ENCODE measurements at places on chromosomes 3 and 15.
A peak's percentile ranks its signal among the peaks of the same experiment; 100 is the strongest.

DNA sequence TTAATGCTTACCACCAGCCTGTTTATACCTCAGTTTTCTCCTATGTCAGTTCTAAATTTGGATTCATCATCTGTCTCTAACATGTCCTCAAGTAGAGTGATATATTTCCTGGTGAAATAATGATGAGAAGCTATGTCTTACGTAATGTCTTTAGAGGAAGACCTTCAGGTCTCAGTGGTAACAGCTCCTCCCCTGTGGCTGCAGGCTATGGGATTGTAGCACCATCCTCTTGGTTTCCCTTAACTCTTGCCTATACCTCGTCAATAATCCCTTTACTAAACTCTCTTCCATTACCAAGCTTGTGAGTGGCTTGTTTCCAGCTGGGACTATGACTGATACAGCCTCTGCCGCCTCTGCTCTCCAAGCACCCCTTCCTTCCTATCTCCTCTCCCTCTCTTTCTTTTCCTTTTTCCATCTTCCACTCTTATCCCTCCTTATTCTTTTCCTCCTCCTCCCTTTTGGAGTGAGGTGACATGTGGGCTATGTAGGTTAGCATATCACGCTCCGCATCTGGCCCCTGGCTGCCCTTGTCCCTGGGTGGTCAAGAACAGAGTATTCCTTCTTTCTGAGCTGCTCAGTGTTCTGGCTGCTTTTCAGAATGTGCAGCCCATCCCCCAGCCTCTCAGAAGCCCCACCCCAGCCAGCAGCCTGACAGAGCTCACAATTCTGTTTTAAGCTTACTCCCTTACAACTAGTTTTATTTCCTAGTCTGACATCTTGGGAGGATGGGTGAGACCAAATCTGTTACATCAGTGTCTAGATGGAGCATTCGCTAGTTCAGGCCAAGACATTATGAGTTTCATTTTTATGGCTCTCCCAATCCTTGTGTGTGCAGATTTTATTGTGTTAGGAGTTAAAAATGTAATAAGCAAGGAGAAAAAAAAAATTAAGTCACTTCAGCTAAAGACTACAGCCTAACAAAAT lies 75.0 kb upstream of the RNU6-1 start:
- no peak for DNase-seq

GRCh38 chr15:98402486-98402885 lies 245.9 kb upstream of the IGF1R start:
- no peak for DNase-seq

- DNase-seq: no peak
These were observed 74.2 kb downstream of the ANKRD28 start for GRCh38 chr3:15723624-15723884.

GRCh38 chr3:102158080-102158740 lies 276.6 kb upstream of the ZPLD1 start:
- DNase-seq: no peak

GRCh38 chr3:16522834-16523233 lies 9.3 kb upstream of the RFTN1 start:
- DNase-seq: no peak

DNA sequence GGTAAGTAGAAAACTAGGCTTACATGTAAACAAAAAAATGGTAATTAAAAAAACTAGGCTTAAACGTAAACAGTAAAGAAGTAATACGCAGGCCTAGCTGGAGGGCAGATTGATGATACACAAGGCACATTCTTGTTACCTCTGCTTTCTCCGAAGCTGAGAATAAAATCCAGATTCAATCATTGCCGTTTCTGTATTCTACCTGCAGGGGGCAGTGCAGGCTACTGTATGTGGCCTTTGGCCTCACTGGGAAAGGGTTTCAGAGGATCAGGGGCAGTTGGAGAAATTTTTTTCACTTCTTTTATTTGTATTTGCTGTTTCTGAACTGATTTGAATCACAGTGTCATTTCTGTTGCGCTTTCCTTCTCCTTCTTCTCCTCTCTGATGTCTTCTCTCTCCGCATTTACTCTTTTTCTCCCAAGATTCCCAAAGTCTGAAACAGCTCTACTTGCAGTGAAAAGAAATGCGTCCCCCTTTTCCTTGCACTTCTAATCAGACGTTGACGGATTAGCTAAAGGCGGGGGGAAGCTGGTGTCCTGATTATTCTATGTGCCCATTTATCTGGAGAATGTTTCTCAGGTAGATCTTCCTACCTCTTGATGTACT lies 67.1 kb upstream of the MCTP2 start:
- no peak for DNase-seq

DNA sequence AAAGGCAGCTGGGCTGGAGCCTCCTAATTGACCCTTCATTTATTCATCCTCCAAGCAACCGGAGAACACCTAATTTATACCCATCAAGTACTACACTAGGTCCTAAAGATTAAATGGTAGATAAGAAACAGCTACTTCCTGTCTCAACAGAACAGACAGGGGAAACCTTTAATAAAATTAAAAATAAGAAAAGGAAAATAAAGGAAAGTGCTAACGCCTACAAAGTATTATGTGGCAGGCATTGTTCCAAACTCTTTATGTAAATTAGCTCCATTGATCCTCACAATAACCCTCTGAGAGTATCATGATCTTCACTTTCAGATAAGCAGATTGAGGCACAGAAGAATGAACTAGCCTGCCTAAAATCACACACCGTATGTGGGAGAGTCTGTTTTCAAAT lies 139.5 kb downstream of the CNTN6 start:
- DNase-seq: no peak

DNA sequence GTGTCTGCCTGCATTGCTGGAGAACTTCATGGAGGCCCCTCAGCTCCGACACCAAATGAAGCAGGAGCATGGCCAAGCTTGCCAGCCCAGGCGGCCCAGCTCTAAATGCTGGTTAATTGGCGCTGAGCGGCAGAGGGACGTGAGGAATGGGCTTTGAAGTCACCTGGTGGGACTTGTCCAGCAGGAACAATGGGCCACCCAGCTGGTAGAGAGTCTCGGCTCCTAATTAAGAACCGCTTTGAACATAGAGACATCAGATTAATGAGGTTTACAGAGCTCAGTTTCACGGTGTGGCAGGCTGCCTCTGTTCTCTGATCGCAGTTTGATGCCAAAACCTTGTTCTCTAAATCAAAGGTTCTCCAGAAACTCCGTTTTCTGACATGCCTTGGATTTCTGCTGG lies 77.5 kb upstream of the LINGO1 start:
- no peak for DNase-seq

- DNase-seq: no peak
These were observed 124.8 kb downstream of the SV2B start for GRCh38 chr15:91224755-91225380.

- DNase-seq: no peak
These were observed 7.4 kb downstream of the FAM3D start for GRCh38 chr3:58659051-58659675.

DNA sequence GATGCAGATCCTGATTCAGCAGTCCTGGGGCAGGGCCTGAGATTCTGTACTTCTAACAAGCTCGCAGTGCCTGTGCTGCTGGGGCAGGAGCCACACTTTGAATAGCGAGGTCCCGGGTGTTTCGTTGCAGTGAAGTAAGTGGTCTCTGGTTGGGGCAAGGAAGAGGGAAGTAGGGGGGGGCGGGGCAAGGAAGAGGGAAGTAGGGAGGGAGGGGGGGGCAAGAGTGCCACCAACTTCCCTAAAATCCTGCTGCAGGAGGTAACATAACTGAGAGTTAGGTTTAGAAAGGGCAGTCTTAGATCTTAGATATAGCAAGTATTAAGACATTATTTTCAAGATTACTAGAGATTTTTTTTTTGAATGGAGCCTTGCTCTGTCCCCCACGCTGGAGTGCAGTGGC lies 35.5 kb downstream of the CRTAP start:
- DNase-seq: no peak

- DNase-seq: no peak
These were observed 662.0 kb downstream of the SQOR start for GRCh38 chr15:46296797-46297196.

- DNase-seq: no peak
These were observed 35.1 kb downstream of the LYZL4 start for GRCh38 chr3:42375121-42375800.

DNA sequence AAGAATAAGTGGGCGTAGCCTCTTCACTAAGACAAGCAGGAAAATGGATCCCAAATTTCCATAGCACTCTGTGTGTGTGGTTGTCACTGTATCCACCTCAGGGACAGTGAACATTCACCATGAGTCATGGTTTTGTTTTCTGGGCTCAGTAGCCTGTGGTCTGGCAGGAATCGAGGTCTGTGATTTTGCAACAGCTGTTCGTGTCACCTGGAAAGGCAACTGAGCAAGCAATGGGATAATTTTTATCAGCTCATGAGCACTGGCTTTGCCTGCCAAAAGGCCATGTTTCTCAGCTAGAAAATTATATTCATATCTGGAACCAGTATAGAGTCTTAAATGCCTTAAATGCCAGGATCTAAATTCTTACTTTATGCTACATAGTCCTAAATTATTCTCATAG lies 60.9 kb downstream of the STRIT1 start:
- DNase-seq: no peak

- DNase-seq: no peak
These were observed 237.7 kb downstream of the SUCLG2 start for GRCh38 chr3:67416703-67417102.

- DNase-seq: no peak
These were observed 62.8 kb downstream of the ABCC5 start for GRCh38 chr3:183954875-183955274.

GRCh38 chr3:170809007-170809974 lies 60.7 kb downstream of the RPL22L1 start:
- DNase-seq: no peak

GRCh38 chr15:95346721-95347475 lies 983.6 kb upstream of the NR2F2 start:
- DNase-seq: no peak

DNA sequence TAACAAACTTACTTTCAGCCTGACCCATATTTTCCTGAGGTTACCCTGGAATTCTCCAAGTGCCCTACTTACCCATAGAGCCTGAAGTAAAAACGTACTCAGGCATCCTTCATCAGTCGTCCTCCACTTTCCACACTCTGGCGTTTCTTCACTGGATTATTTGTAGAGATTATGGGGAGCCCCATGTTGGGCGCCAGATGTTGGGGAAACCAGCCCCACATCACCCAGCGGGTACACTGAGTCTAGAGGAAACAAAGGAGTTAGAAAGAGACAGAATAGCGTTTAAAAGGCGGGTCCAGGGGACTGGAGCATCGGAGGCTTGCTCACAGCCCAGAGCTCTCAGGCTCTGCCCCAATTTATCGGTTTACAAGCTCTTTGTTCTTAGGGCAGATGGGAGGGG lies 9.7 kb upstream of the SLC28A2 start:
- DNase-seq: no peak

- DNase-seq: no peak
These were observed 57.8 kb upstream of the ACTC1 start for GRCh38 chr15:34853001-34853758.

- DNase-seq: no peak
These were observed 833.7 kb downstream of the FHIT start for GRCh38 chr3:60417576-60417975.

GRCh38 chr3:101900316-101900715 lies 51.0 kb downstream of the NFKBIZ start:
- no peak for DNase-seq

DNA sequence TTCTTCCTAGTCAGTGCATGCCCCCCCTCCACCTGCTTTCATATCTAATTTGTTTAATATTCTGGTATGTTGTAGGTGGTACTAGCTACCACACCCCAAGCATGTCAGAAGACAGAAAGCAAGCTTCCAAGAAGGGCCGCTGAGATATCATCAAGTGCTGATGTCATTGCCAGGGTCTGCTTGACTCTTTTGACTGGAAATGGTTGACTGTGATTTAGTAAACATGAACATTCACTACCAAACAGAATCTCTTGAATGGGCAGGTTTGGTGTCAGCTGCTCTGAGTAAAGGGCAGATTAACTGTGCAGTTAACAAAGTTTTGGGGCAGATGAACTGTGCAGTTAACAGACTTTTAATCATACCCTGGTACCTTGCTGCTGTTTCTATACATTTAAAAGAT lies 244.2 kb upstream of the SATB1 start:
- DNase-seq: no peak

- DNase-seq: no peak
These were observed 57.6 kb downstream of the FNDC3B start for GRCh38 chr3:172096881-172097420.

GRCh38 chr3:189132839-189133238 lies 38.9 kb upstream of the TPRG1 start:
- no peak for DNase-seq

- no peak for DNase-seq
These were observed 152.9 kb upstream of the RGMA start for GRCh38 chr15:93241696-93242585.

DNA sequence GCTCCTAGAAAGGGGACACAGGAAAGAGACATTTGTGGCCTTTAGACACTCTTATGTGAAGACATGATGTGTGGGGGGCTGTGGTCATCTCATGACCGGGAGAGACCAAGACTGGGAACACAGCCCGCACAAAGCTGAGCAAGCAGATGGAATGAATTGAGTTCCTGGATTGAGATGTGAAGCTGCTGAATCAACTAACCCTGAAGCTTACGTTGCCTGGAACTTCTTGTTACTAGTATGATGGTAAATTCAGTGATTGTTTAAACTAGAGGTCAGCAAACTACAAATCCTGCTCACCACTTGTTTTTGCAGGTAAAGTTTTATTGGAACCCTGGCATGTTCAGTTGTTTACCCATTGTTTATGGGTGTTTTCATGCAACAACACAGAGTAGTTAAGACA lies 83.4 kb upstream of the BHLHE40 start:
- DNase-seq: no peak

GRCh38 chr3:20832963-20833362 lies 647.0 kb upstream of the SGO1 start:
- no peak for DNase-seq

- DNase-seq: no peak
These were observed 121.4 kb upstream of the MEIS2 start for GRCh38 chr15:37221671-37222145.

GRCh38 chr15:41940441-41940857 lies 31.9 kb downstream of the EHD4 start:
- DNase-seq: peak; percentile 57

GRCh38 chr15:91632981-91633380 lies 220.5 kb upstream of the SLCO3A1 start:
- no peak for DNase-seq

GRCh38 chr3:4821975-4822374 lies 157.3 kb upstream of the BHLHE40 start:
- peak; percentile 57 for DNase-seq

DNA sequence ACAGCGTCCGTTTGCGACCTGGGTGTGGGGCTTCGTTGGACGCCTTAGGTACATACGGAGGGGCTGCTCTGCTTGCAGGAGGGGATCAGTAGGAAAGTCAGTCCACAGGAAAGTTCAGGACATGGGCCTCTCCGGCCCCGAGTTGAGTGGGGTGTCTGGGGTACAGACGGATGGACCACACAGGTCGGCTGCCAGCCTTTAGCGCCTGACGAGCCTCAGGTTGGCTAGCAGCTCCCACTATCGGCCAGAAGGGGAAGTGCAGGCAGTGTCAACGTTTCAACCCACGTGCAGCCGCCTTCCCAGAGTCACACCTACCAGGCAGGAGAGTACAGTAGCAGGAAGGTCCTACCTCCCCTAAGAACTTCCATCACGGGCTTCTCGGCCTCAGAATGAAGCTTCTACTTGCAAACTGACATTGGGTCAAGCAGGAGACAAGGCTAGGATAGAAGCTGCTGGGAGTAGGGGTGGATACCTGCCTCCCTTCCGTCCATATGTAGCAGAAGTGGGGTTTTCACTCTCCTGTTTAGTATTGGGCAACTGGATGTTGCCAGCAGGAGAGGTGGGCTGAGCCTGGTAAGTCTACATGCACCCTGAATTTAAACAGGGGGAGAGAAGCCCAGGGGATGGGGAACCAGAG lies 1.8 kb upstream of the SCN5A start:
- DNase-seq: no peak

- DNase-seq: no peak
These were observed 7.1 kb downstream of the MSL2 start for GRCh38 chr3:136189043-136189442.

Data from activated gamma-delta T cell (primary cell).